Left lung (tissue), 14 donors: ENCODE measurements at places on chromosomes 4 and X.
A peak's percentile ranks its signal among the peaks of the same experiment; 100 is the strongest.

- no peak for DNase-seq
These were observed 124.6 kb downstream of the COL4A6 start for GRCh38 chrX:108313669-108314068.

- peak; percentile 14 for DNase-seq
These were observed 109.0 kb upstream of the AADAT start for GRCh38 chr4:170198747-170199146.

- DNase-seq, result no peak
These were observed 840.7 kb downstream of the DMD start for GRCh38 chrX:32370456-32371205.

DNA sequence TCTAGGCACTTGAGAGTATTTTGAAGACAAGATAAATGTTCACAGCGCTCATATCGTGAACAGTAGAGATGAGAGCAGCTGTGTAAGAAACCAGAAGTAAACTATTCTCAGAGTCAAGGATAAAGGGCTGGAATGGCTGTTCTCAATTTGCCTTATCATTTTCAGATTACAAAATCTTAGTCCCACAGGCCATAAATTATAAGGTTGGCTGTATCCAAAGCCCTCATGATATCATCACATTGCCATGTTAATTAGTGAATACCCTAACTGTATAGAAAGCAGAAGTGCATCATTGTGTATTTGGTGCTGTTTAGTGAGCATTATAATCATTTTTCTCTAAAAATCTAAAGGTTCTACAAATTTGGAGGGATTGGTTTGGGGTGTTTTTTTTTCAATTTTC is 168.9 kb upstream of the EDNRA start:
- DNase-seq, result no peak

DNA sequence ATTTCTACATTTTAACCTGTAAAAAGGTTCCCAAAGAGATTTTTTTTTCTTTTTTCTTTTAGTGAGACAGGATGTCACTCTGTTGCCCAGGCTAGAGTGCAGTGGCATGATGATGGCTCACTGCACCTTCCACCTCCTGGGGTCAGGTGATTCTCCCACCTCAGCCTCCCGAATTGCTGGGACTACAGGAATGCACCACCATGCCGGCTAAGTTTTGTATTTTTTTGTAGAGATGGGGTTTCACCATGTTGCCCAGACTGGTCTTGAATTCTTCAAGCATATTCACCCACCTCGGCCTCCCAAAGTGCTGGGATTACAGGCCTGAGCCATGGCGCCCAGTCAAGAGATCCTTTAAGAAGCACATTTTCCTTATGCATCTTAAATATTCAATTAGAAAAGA is 12.6 kb downstream of the RHOH start:
- DNase-seq, result no peak
